ENCODE measurements at places on chromosomes 3 and 15. TPM values are rescaled to one million over a fixed set of nuclear protein-coding genes. Genes with fewer than 3 reads are reported as not detected.

Gene ZDHHC23
- total RNA-seq: 1.9 TPM

Gene SUSD5
- total RNA-seq: 15.3 TPM

Gene GABRB3
- not detected for total RNA-seq

Gene PPP2R3A
- 14.6 TPM for total RNA-seq

Gene THRB
- 0.18 TPM for total RNA-seq

Gene TMEM108
- 0.42 TPM for total RNA-seq

Gene MESP1
- 1.7 TPM for total RNA-seq

Gene RPP25
- 13.7 TPM for total RNA-seq

Data from endothelial cell of umbilical vein (primary cell).